ENCODE measurements at places on chromosomes 4 and X.

DNA sequence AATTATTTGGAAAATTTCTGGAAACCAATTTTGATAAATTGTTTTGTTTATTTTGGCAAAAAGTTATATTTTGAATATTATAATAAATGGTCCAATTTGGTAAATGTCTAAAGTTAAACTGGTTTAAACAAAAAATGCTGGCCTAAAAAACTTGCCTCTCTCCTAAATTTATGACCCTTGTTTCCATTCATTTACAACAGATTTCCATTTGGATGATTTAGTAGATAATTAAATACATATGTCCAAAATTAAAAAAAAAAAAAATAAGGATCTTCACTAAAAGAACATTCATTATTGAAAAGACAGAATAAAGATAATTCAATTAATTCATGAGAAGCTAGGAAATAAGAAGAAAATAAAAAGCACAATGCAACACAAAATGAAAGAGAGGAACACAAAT, 449.5 kb downstream of the SPRY1 start:
- DNase-seq = no peak

DNA sequence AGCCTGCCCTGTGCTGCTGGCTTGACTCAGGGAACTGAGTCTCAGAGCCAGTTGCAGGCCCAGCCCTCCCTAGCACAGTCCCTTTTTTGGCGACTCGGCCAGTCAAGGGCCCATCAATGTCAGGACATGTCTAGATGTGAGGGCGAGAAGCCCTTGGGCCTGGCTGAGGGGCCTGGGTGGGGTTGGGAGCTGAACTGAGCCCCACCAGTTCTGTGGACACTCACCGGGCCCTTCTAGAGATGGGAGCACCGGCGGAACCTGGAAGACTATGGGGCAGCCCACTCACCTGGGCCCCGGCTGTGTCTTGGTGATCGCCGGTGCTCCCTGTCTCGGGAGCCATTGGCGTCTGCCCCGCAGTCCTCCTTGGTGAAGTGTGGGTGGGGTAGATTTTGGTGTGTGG, 245.9 kb downstream of the AFAP1 start:
- DNase-seq = no peak

DNA sequence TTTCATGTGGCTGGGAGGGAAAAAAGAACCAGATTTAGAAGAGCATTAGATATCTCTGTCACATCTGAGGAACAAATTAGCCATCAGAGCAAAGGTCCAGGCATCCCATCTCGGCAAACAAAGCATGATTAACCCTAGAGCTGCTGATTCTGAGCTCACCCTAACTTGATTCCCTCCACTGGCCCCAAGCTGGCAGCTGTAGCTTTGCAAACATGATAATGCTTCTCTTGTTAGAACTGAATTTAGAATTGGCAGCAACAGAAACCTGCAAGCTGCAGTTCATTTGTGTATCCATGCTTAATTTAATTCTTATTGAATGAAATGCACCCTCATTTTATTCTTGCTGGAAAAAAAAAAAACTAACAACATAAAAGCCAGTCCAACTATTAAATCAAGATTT, 289.2 kb downstream of the IL1RAPL1 start:
- DNase-seq = peak; percentile 5

GRCh38 chr4:179441596-179441995, 1999.4 kb upstream of the AGA start:
- DNase-seq = no peak

- no peak for DNase-seq
Measured at GRCh38 chr4:160894809-160895208, 1269.0 kb downstream of the FSTL5 start.

DNA sequence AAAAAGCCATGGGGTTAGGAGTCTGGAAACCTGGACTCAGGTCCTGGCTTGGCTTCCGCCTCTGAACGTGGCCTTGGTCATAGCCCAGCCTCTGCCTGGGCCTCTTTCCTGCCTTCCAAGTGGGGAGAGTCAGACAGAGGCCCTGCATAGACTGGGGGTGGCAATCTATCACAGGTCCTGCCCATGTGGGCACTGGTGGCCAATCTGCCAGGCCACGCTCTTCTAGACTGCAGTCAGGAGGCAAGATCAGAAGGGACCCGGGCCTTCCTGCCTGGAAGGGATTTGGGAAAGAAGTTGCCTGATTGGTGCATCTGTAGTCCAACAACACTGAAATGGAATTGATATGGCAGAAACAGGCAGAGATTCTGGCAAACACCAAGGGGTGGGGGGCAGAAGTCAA, 46.1 kb downstream of the CNGA2 start:
- DNase-seq = no peak

GRCh38 chr4:183241721-183242151, 78.3 kb downstream of the CLDN22 start:
- no peak for DNase-seq

DNA sequence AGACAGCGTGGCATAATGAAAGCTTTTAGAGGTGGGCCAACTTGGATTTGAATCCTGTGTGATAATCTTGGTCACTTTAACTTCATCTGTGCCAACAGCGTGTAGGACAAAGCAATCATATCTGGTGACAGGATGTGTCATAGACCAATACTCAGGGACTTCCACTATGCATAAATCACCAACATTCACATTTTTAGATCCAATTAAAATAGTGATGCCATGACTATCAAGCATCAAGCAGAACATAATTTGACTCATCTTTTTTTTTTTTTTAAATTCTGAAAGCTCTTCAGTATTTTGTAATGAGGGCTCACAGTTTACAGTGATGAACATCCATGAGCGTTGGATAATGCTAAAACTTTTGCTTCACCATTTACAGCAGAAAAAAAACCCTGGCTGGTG, 27.3 kb upstream of the RAPGEF2 start:
- DNase-seq = no peak

- no peak for DNase-seq
Measured at GRCh38 chr4:190121759-190122158, 51.8 kb upstream of the DUX4 start.

GRCh38 chrX:104745152-104745551, 179.2 kb downstream of the IL1RAPL2 start:
- DNase-seq = no peak

GRCh38 chr4:30262379-30262778, 457.8 kb upstream of the PCDH7 start:
- no peak for DNase-seq

DNA sequence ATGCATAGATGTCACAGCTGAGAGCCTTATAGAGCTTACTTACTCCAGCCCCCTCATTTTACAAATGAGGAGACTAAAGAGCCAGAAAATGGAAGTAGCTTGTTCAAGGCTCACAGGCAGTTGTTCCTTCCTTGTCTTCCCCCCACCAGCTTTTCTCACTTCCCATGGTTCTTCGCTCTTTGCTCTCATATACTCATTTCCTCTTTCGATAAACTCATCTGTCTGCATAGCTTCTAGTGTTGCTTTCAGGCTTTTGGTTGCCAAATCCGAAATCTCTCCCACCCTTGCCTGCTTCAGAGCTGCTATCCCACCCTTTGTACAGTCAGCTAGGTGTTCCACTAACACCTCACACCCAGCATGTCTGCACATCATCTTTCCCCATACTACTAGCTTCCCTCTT, 25.0 kb upstream of the GJB1 start:
- no peak for DNase-seq

DNA sequence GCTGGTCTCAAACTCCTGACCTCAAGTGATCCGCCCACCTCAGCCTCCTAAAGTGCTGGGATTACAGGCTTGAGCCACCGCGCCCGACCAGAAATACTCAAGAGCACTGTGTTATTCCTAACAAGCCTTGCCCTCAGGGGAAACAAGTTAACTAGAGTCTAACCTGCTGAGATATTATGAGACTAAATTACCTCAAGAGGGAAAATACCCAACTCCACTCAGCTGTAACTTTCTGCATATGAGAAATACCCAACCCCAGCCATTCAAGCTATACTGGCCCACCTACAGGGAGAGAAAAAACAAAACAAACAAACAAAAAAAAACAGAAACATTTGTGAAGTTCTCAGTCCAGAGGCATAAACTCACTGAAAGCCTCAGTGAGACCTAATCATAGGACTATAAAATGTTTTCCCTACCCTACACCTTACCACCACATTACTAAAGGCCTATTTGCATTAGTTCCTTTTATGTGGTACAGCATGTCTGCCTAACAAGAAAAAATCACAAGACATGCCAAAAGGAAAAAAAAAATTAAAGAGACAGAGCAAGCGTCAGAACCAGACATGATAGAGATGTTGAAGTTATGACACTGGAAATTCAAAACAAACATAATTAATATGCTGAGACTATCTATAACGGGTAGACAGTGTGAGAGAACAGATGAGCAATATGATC, 876.0 kb downstream of the FSTL5 start:
- no peak for DNase-seq

DNA sequence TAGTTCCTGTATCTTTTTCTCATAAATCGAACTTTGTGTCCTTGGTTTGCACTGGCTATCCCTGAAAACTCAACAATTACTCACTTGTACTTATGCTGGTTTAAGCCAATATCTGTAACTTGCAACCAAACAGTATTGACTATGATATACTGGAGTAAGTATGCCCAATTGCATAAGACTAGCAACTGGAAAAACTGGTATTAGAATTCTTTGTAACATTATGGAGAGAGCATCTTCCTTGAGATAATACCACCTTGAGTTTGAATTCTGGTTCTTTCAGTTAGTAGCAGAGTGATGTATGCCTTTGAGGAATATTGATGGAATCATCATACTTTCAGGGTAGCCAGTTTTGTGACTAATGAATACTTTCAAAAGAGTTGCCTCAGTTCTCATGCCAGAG, 28.1 kb downstream of the BMP3 start:
- DNase-seq = no peak

GRCh38 chrX:134469486-134469885, 9.5 kb downstream of the HPRT1 start:
- no peak for DNase-seq

DNA sequence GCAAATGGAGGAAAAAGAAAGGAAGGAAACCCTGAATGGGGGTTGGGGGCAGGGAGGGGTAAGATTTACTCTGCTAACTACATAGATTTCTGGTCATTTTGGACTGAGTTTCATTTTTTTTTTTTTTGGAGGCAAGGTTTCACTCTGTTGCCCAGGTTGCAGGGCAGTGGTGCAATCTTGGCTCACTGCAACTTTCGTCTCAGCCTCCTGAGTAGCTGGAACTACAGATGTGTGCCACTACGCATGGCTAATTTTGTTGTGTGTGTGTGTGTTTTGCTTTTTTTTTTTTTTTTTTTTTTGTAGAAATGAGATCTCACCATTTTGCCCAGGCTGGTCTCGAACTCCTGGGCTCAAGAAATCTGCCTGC, 223.5 kb downstream of the APBB2 start:
- DNase-seq = no peak

DNA sequence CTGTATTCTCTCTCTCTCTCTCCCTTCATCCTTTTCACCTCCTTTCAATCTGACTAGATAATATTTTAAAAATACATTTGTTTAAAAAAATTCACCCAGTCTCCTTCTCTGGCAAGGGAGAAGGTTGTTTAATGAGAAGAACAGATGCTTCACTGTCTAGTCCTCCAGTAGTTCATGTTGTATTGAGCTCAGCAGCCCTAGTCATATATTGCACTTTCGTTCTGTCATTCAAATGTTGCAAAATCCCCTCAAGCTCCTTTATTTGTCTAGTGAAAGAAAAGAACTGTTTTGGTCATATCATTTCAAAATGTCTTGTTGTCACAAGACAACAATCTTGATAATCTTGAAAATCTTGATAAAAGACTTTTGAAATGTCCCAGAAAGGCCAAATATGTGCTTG, 248.0 kb downstream of the GALNTL6 start:
- no peak for DNase-seq

GRCh38 chrX:13721819-13722519, 12.5 kb downstream of the TRAPPC2 start:
- no peak for DNase-seq

DNA sequence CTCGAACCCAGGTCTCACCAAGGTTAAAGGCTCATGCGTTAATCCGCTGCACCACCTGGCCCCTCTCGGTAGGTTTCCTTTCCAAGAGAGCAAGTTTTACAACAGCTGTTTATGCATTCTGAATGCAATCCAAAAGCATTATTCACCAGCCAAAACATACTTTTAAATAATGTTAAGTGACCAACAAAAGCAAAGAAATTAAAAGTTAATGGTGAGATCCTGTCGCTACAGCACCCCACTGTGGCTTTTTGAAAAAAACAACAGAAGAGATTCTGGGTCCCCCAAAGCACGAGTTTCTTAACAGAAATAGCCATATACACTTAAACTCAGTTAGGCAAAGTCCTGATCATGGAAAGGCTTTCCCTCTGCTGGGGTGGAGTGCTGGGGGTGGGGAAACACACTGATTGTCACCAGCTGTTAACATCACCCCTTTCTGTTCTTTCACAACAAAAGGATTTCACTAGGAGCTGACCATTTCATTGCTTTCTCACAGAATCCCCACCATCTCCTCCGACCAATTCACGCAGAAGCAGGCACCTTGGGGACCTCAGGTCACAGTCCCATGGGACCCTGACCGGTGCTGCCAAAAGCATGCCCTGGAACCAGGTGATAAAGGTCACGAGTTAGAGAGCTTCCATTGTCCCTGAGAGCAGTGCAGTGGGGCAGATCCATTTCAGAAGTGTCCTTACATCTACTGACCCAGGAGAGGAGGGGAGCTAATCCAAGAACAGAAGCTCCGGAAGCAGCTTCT, 51.2 kb downstream of the ZNF827 start:
- DNase-seq = peak; percentile 20

- no peak for DNase-seq
Measured at GRCh38 chrX:123217077-123217476, 33.0 kb downstream of the GRIA3 start.

DNA sequence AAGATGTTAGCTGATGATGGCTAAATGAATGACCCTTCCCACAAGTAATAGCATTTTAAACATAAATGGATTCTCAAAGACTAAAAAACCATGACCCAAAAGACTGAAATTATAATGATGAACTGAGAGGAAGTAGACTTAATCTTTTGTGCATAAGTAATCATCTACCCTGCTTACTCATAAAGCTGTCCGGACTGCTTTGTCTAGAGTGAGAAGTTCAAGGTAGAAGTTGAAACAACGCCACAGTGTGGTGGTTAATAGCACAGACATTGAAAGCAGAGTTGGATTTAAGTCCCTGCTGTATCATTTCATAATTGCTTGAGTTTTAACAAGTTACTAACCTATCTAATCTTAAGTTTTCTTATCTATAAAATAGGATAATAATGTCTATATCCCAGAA, 346.6 kb downstream of the CENPC start:
- DNase-seq = no peak

- DNase-seq = no peak
Measured at GRCh38 chr4:88672987-88673386, 24.6 kb downstream of the NAP1L5 start.

DNA sequence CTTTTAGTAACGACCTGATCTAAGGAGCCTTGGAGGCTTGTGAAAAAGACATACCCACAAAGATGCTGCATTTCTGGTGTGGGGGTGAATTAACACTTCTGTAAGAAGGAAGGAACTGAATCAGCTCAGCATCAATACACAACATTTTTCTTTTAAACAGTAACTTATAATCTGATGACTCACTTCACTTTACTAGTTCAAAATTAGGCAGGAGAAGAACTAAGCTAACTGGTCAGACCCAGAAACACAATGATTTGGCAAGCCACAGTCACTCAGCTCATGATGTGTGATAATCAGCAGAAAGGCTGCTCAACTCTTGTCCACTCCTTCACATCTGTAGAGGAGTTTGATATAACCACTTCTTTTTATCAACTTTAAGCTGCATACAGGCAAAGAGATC, 4.6 kb downstream of the MMAA start:
- no peak for DNase-seq

GRCh38 chr4:20680736-20681135, 19.5 kb upstream of the PACRGL start:
- no peak for DNase-seq

GRCh38 chr4:6450709-6451108, 21.7 kb downstream of the PPP2R2C start:
- DNase-seq = no peak

All from C1 segment of cervical spinal cord (tissue), 14 donors.